Left forelimb (tissue), 1 donor: ENCODE measurements at places on chromosomes 12 and 14.
A peak's percentile ranks its signal among the peaks of the same experiment; 100 is the strongest.

- DNase-seq, result no peak
These were observed 26.2 kb downstream of the PRKAB1 start for GRCh38 chr12:119694111-119694510.

GRCh38 chr12:24977060-24977459 lies 28.2 kb upstream of the BCAT1 start:
- no peak for DNase-seq

DNA sequence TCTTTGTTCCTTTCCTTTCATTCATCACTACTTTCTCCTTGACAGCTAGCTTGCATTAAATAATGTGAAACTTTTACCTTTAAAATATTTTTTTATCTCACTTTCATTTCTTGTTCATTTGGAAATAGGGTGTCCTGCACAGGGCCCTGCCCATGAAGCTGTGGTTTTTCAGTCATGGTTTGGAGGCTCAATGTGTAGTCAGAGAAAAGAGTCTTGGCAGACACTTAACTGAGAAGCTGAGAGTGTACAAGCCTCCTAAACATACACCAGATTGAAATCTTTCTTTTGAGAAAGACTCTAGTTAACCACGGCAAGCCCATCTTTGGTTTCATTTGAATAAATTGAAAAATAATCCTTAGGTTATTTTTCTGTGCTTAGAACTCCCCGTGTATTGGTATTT lies 74.2 kb downstream of the KICS2 start:
- DNase-seq, result no peak

- no peak for DNase-seq
These were observed 35.6 kb upstream of the GPR68 start for GRCh38 chr14:91280129-91280528.

GRCh38 chr14:94062344-94062940 lies 18.6 kb downstream of the DDX24 start:
- DNase-seq, result no peak

DNA sequence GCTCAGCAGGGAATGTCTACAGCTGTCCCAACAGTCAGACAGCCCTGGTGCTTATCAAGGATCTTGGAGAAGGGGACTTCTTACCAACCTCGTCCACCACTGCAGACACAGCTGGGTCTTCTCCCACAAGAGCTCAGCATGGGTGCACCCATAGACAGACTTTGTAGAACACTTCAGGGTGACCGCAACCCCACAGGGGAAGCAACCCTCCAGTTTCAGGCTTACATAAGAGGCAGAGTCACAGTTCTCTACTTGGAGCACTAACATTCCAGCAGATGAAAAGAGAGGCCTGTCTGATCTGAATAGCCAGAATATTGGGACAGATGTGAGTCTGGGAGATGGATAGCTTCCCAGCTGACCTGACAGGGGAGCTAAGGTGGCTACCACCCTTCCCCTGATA lies 3.5 kb upstream of the CLEC1A start:
- DNase-seq, result no peak

- DNase-seq, result no peak
These were observed 148.1 kb upstream of the EGLN3 start for GRCh38 chr14:34098985-34099349.

DNA sequence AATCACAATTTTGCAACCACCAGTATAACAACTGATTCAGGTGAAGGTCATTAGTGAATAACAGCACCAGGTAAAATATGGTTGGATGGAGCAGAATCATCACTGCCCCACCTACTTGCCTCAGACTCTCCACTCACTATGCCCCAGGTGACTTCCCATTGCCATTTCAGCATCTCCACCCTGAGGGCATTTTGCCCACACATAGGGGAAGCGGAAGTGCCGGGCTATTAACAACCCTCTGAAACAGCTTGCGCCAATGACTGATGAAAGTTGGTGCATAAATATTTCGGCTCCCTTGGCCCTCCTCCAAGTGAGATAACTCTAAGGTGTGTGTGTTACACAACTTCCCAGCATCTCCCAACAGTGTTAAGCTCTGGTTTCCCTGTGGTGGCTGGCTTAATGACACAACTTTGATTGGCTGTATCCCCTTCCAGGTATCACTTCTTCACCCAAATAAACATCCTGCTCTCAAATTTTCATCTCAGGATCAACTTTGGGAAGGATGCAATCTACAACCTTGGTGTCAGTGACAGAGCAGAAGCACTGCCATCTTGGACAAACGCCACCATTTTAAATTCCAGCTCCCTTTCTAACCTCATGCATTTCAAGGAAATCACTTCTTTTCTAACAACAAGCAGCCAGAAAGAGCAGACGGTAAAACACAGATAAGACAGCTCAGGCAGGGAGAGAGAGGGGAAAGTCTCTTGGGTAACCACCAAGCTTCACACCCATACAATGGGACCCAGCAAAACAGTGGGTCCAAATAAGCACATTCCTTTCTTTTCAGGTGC lies 73.6 kb upstream of the PPP2R5C start:
- no peak for DNase-seq

- DNase-seq, result no peak
These were observed 11.9 kb downstream of the NPAS3 start for GRCh38 chr14:32950584-32950983.

GRCh38 chr12:121448771-121449315 lies 48.9 kb downstream of the RNF34 start:
- no peak for DNase-seq

GRCh38 chr14:22974530-22975313 lies 7.6 kb downstream of the AJUBA start:
- DNase-seq, result no peak

DNA sequence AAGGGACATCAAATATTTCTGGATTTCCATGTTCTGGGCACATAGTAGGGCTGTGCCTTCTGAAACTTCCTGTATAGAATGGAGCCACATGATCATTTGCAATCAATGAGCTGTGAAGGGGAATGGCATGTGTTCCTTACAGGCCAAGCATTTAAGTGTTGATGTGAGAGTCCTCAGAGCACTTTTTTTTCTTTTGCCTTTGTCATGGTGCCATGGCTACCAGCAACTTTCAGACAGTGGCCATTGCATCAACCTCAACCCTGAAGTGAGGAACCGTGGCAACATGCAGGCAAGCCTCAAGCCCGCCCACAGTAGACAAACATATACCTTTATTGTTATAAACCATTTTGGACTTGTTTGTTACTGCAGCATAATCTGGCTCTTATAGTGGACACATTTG lies 948.1 kb downstream of the NRXN3 start:
- no peak for DNase-seq

GRCh38 chr12:93886533-93887511 lies 209.6 kb downstream of the CRADD start:
- DNase-seq, result no peak

DNA sequence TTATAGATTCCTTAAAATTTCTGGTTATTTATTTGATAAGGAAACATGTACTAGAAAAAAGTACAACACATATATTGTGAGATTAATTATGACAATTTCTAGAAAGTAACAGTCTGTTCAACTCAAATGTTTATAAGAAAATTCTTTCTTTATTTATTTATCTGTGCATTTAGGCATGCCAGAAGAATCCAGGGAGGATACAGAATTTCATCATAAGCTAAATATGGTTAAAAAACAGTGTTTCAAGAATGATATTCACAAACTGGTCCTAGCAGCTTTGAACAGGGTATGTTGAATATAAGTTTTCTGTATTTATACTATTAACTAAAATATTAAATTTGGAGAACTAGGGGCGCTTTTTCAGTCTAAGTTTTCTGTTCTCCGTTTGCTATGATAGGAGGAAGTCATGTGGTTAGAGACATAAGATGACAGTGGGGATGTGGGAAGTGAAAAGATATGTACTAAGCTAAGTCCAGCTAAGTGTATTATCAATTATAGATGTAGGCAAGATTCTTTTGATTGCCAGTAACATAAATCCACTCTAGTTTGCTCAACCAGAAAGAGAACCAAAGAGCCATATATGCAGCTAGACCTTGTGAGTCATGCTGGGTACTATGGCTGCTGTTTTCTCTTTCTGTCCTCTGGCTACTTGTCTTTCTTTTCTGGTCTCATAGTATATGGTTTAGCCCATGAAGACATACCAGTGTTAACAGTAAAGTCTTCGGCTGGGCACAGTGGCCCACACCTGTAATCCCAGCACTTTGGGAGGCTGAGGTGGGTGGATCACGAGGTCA lies 39.0 kb downstream of the LRRK2 start:
- DNase-seq, result no peak

DNA sequence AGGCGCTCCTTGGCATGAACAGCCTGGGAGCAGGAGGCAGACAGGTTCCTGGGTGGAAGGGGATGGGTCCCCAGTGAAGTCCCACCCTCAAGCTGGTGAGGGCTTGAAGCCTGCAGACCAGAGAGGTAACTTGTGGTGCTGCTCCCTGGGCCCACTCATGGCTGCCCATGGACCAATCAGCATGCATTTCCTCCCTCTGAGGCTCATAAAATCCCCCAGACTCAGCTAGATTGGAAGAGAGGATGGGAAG lies 50.2 kb downstream of the A2M start:
- DNase-seq, result no peak

GRCh38 chr14:68271913-68272391 lies 452.4 kb downstream of the RAD51B start:
- DNase-seq, result no peak

GRCh38 chr14:101947577-101947903 lies 16.8 kb upstream of the DYNC1H1 start:
- DNase-seq, result no peak

DNA sequence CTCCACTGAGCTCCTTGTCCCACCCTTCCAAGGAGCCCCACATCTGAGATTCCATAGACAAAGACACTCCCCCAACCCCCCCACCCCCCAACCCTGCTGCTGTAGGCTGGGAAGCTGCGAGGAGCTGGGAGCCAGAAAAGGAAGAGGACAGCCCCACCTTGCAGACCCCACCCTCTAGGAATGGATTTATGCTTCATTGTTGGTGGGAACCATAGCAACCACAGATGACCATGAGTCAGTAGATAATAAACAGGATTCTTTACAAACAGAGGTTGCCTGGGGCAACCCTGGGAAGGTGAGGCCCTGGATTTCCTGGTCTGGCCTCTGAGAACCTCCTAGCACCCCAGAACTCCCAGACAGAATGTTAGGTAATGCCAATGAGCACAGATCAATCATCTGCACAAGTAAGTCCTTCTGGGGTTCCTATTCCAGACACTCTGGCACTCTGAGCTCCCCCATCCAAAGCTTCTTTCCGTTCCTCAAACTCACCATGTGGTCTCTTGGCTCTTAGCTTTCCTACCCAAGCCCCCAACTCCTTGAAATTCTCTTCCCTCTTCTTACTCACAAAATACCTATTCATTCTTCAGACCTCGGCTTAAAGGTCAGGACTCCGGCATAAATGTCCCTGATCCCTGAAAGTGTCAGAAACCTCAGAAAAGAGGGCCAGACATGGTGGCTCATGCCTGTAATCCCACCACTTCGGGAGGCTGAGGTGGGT lies 15.2 kb upstream of the PLEKHG6 start:
- peak; percentile 57 for DNase-seq

GRCh38 chr12:65756267-65756666 lies 68.0 kb upstream of the HMGA2 start:
- DNase-seq, result no peak

DNA sequence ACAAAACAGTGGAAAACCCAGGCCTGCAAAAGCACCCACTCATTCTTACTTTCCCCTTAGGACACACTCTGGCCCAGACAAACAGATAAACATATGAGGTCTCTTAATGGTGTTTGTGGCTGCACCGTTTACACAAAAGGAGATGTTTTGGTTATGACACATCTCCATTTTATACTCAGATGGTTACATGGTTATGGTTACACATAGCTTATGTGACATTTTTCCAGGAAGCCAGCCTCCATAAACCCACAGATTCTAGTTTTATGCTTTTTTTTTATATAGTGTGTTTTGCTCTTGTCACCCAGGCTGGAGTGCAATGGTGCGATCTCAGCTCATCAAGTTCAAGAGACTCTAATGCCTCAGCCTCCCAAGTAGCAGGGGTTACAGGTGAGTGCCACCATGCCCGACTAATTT lies 3.5 kb upstream of the KLRD1 start:
- DNase-seq, result no peak

DNA sequence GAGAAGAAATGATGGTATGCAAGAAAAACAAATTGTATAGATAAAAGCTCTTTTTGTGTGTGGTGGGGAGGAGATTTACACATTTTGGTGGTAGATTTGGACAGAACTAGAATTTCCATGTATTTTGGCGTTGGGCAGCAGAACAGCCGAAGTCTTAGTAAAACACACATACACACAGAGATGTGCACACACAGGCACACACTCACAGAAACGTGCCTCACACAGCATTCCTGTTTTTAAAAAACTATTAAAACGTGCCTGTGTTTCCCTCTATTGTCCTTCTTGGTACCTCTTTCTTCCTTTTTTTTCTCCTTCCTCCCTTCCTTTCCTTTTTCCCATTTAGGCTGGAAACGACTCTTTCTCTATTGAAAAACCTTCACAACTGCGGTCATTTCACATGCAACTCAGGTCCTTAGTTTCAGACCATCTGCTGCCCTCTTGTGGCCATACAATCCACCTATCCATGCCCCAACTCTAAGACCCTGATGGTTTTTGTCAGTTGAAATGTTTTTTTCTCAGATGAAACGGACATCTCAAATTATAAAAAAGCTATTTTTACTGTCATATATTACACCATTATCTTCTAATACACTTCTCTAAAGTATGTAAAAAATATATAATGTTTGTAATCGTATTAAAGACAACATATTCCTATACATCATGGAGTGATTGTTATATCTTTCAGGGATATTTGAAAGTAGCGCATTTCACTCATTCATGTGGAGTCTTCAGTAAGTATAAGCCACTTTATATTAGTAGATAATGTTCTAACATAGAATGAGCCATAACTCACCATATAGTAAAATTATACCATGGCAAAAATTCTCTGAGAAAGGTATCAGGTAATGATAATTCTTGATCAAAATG lies 386.7 kb upstream of the NOVA1 start:
- DNase-seq, result no peak

DNA sequence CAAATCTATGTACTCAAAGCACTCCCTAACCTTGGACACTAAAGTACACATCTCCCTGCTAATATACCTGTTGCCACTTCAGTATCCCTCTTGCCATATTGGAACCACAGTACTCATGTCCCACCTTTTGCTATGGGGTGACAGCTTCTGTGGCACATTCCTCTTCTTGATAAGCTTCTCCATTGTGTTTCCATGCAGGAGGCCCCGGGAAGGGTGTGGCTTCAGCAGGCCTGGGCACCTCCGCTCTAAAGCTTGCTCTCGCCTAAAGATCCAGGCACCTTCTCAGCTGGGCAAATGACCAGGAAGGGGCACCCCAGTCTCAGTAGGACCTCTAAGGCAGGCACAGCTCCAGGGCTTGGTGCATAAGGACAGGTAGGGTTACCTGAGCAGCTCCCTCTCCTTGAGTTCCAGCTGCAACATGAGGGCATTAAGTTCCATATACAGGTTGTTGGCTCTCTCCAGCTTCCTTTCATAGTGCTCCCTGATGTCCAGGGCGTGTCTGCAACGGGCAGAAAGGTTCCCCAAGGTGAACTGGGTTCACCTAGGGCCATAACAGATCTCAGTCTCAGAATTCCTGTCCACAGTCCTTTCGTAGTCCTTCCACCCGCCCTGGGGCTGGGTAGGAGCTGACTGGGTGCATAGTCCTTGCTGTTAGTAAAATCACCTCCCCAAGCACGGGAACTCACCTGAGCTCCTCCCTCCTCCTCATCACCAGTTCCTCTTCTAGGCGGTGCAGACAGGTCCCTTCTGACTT lies 15.9 kb downstream of the MAP3K12 start:
- DNase-seq, result no peak

- no peak for DNase-seq
These were observed 5.0 kb downstream of the HIF1A start for GRCh38 chr14:61700104-61700886.

- DNase-seq, result no peak
These were observed 622.4 kb upstream of the TBX3 start for GRCh38 chr12:115306380-115306779.
